ENCODE measurements at places on chromosomes 7 and 10.
A peak's percentile ranks its signal among the peaks of the same experiment; 100 is the strongest.

- DNase-seq = no peak
Measured at GRCh38 chr10:71300555-71301370, 18.3 kb upstream of the SLC29A3 start.

DNA sequence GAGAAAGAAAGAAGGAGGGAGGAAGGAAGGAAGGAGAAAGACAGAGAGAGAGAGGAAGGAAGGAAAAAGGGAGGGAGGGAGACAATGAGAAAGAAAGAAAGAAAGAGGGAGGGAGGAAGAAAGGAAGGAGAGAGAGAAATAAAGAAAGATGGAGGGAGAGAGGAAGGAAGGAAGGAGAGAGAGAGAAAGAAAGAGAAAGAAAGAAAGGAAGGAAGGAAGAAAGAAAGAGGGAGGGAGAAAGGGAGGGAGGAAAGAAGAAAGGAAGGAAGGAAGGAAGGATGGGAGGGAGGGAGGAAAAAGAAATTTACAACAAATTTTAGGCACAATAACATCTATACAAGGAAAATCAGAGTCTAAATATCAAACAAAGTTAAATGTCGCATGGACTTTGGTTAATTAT, 332.6 kb upstream of the KLF6 start:
- no peak for DNase-seq

DNA sequence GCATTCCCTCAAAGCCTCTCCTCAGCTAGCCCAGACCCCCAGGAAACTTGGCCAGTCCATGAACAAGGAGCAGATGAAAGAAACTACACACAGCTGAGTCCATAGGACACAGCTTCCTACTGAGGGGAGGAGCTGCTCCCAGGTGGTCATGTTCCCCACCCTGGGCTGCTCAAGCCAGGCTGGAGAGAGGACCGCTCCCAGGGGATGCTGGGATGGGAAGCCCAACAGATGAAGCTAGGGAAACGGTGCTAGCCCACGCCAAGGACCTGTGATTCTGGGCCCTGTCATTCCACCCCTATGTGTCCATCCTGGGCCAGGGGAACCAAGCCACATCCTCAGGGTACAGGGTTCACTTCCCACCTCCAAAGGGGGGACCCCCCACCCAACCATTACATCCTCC, 19.0 kb downstream of the KCNH2 start:
- DNase-seq = no peak

- peak; percentile 1 for DNase-seq
Measured at GRCh38 chr7:407721-408539, 111.7 kb downstream of the PDGFA start.

DNA sequence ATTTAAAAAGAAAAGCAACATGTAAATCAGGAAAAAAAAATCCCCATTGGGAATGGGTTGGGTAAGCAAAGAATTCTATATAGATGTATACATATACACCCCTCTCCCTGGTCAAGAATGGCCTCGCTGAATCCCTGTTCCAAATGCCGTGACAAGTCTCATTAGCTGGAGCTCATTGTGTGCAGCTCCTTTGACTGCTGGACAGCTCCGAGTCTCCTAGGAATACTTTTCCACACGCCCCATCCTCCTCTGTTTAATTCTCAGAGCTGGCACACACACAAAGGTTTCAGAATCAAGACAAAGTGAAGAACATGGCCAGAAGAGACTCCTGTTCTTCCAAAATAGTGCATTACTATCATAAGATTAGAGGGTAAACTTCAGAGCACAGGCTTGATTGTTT, 130.9 kb upstream of the MKLN1 start:
- DNase-seq = no peak

GRCh38 chr10:44830022-44830421, 81.1 kb upstream of the TMEM72 start:
- no peak for DNase-seq

DNA sequence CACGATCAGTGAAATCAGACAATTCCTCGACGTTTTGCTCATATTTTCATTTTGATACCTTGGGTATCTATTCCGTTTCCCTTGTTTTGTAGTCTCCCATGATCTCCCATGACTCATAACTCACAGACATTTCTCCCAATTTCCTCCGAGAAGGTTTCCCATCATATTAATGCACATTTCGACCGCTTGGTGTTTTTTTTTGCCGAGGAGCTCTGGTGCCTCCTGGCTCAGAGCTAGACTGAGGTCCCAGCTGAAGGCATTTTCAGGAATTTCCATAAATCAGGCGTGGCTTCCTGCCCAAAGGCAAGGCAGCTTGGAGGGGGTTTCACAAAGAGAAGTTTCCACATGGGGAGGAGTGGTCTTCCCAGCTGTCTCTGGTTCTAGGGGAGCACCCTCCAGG, 148.2 kb upstream of the TNS3 start:
- DNase-seq = no peak

- DNase-seq = no peak
Measured at GRCh38 chr7:121558288-121558687, 162.2 kb upstream of the FAM3C start.

- DNase-seq = no peak
Measured at GRCh38 chr7:24756545-24757352, 515 bp downstream of the GSDME start.

DNA sequence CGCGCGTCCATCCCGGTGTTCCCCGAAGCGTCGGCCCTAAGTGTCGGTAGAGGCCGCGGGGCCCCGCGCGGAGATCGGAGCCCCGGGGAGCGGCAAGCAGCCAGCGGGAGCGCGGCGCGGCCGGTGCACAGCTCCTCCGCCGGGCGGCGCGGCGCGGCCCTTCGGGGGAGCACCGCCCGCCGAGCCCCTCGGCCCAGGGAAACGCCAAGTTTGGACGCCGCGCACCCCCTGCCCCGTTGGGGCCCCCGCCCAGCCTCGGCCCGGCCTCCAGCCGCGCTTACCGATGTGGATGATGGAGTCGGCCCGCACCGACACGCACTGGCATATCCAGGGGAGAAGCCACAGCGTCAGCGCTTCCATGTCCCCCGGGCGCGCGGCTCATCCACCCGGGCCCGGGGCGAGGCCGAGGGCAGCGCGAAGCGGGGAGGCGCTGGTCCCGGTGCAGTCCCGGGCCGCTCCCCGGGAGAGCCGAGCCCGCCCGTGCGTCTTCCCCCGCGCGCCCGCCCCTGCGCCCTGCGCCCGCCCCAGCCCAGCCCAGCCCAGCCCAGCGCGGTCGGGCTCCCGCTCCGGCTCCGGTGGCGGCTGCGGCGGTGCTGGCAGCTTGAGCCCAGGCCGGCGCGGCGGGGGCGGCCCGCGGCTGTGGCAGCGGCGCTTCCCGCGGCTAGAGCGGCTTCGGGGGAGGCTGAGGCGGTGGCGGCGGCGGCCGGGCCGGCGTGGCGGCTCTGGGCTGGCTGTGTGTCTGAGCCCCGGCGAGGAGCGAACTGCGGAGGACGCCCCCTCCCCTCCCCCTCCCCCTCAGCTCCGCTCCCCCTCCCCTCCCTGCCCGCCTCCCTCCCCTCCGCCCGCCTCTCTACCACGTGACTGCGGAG, at the start of gene GRID1:
Gene GRID1, minus strand, starts transcription at position 763 of the 869 bp plus-strand sequence.
- peak; percentile 34 for DNase-seq

GRCh38 chr7:129845972-129846327, 106.8 kb downstream of the UBE2H start:
- DNase-seq = no peak

GRCh38 chr10:45566415-45566814, 106.2 kb downstream of the ZFAND4 start:
- no peak for DNase-seq

DNA sequence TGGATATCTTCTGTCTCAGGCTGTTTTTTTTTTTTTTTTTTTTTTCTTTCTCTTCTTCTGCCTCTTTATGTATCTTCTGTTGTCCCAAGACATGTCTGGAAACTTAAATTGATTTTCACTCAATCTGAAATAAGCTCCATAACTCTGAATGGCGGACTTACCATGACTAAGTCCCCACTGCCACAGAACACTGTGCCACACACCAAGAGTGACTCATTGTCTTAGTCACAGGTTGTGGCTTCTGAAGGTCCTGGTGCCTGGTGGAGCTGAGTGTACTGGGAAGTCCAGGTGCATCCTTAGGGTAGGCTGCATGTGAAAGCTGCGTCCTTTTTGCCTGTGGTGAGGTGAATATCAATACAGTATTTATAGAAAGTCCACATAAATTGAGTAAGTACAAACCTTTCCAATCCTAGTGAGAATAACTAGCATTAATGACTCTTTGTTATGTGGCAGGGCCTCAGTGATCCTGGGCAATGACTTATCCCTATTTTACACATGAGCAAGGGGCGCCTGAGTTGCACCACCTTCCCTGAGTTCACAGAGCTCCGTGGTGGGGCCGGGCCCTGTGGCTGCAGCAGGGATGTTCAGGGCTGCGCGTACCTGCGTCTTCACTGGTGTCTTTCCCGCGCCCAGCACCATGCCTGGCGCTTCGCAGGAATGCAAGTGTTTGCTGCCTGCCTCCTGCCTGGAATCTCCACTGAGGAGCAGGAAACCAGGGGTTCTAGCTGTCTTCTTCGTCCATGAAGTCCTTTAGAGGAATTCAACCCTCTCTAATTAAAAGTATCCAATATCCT, 4.3 kb downstream of the PFKP start:
- no peak for DNase-seq

- no peak for DNase-seq
Measured at GRCh38 chr7:138170959-138171703, 94.9 kb downstream of the AKR1D1 start.

- DNase-seq = no peak
Measured at GRCh38 chr10:42979721-42980467, 97.0 kb upstream of the RET start.

DNA sequence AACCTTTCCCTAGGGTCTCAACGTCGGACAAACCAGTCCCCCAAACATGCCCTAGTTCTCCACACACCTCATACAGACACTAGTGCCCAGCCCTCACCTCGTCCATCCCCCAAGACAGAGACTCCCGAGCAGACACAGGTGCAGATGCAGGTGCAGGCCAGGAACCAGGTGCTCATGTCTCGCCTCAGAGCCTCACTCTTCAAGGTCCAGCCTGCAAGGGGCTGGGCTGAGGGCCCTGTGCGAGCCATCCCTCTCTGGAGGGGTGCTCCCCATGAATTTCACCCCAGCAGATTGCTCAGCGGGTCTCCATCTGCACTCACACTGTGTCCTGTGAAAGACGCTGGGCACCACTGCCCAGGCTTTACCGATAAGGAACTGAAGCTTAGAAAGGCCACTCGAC, 36.9 kb upstream of the TUBB8 start:
- DNase-seq = no peak

- no peak for DNase-seq
Measured at GRCh38 chr7:20831956-20832355, 45.3 kb upstream of the SP8 start.

DNA sequence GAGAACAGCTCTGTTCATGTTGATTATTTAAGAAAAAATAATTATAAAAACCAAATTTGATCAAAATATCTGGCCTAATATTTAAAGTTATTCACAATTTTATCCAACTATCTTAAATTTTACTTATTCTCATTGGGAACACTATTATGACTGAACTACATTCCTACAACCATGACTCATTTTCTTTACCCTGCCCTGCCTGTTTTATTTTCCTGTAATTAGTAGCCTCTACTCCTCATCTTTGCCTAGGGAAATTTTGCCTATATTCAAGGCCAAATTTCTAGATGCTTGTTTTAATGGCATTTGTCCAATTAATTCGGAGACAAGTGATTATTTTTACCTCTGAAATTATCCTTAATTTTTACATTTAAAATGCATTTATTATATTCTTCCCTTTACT, 289.7 kb upstream of the TMEM229A start:
- DNase-seq = no peak

- peak; percentile 24 for DNase-seq
Measured at GRCh38 chr7:34133356-34133982, 228.1 kb downstream of the BMPER start.

DNA sequence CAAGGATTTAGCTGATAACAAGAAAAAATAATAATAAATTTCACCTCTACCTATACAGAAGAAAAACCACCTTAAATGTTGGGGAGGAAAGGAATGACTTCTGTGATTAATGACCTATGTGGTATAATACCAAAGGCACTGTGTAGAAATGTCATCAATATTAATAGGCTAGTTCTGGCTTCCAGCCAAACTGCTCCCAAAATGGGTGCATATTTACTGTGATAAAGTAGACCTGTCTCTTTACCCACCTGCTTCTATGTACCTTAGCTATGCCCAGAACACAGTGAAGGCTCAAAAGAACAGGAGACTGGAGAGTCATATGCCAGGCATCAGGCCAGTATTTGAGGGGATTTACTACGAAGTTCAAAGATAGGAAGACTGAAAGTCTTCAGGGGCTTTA, 76.0 kb downstream of the ATE1 start:
- DNase-seq = no peak

DNA sequence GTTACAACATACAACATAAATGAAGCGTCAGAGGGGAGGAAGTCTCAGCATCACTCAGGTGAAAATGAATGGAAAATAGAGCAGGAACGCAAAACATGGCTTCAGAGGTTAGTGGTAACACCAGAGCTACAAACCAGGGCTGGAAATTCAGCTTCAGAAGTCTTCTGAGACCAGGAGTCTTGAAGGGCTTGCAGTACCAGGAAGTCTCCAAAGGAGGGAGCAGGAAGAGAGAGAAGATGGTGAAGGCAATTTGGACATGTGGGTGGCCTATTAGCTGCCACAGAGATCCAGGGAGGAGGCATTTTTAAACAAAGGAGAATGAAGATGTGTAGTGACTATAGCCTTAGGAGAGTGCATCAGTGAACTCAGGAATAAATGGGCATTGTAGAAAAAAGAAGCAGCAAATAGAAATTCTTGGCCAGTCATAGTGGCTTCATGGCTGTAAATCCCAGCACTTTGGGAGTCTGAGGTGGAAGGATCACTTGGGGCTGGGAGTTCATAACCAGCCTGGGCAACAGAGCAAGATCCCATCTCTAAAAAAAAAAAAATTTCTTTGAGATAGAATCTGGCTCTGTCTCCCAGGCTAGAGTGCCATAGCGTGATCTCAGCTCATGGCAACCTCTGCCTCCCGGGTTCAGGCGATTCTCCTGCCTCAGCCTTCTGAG, 9.3 kb upstream of the TET1 start:
- peak; percentile 74 for DNase-seq

GRCh38 chr7:40749877-40750276, 615.1 kb downstream of the SUGCT start:
- DNase-seq = no peak

GRCh38 chr10:29541422-29542210, 93.2 kb downstream of the SVIL start:
- no peak for DNase-seq

DNA sequence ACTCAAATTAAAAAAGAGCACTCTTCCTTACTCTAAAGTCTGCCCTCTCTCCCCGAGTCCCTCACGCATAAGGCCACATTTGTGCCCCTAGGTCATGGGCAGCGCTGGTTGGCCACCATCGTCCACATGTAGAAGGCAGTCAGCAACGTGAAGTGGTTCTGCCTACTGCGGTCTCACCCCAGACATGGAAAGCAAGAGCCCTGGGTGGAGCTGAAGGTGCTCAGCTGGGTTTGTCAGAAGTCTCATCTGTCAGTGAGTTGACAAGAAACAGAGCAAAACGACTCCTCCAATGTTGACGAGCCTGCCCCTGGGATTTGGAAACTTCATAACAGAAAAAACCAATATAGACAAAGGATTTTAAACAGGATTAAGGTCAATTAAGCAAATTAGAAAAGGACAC, 192.3 kb upstream of the PRSS58 start:
- DNase-seq = peak; percentile 63

- DNase-seq = no peak
Measured at GRCh38 chr10:123074215-123074614, 61.6 kb upstream of the HMX3 start.

Data from WERI-Rb-1 (cell line).